Activated CD4-positive, alpha-beta T cell treated with anti-CD3 and anti-CD28 coated beads, Interleukin-2, amount 50 U/mL, for 1 hour (primary cell): ENCODE measurements at places on chromosomes 7 and 10.

GRCh38 chr10:128125416-128125943, 743 bp downstream of the MKI67 start:
- no peak for DNase-seq

DNA sequence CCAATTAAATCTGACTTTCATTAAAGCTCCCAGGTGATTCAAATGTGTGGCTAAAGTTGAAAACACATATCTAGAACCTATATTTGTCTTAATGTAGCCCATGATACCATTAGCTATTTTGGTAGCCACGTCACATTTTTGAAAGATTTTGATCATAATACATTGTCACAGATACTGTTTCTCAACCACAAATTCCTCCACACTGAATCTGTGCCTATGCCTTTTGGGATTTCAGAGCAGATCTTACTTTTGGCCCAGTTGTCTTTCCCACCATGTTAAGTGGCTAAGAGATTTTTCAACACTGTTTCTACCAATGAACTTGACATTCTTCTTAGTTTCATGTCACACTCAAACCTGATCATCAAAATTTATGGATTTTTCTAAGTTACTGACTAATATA, 47.4 kb downstream of the CH25H start:
- DNase-seq = no peak

DNA sequence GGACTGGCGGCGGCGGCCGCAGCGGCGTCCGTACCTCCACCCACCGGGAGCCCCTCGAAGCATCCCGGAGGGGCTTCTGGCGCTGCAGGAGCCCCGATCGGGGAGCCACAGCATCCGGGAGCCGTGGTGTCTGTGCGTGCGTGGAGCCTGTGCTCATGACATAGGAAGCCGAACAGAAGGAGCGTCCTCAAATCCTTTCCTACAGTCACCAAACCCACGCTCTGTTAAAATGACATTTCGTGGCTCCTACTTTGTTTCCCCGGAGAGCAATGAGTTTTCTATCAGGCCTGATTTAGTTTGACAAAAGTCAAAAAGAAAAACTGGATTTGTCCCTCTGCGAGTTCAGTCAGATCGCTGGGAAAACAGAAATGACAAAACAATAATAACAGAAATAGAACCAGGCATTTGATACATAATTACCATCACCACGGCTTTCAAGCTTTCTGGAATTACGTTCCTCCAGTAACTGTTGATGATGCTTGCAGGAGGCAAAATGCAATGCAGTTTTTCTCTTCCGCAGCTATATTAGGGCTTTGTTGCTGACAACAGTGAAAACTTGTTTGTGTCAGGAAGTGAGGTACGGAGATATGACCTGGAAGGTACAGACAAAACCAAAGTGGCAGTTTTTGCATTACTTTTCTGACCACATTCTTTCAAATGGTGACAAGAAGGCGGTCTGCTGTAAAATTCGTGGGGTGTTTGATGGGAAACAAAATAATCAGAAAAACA, 219.3 kb upstream of the MKLN1 start:
- no peak for DNase-seq

- no peak for DNase-seq
These were observed 88.4 kb upstream of the SMNDC1 start for GRCh38 chr10:110392868-110393740.

DNA sequence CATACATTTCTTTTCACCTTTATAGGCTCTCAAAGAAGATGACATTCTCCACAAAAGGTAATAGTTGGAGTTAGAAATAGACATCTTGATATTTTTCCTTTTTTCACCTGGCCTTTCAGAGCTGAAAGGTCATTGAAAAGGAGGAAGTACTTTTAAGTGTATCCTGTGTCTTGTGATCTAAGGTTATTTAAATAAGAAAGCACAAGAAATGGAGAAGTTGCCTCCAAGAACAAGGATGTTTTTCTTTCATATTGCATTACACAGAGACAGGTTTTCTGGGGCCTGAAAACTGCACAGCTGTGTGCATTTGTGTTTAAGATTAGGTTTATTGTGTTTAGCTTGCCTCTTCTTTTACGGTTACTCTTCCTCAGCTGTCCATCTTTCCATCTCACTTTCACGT, 103.4 kb upstream of the SEMA3D start:
- no peak for DNase-seq

DNA sequence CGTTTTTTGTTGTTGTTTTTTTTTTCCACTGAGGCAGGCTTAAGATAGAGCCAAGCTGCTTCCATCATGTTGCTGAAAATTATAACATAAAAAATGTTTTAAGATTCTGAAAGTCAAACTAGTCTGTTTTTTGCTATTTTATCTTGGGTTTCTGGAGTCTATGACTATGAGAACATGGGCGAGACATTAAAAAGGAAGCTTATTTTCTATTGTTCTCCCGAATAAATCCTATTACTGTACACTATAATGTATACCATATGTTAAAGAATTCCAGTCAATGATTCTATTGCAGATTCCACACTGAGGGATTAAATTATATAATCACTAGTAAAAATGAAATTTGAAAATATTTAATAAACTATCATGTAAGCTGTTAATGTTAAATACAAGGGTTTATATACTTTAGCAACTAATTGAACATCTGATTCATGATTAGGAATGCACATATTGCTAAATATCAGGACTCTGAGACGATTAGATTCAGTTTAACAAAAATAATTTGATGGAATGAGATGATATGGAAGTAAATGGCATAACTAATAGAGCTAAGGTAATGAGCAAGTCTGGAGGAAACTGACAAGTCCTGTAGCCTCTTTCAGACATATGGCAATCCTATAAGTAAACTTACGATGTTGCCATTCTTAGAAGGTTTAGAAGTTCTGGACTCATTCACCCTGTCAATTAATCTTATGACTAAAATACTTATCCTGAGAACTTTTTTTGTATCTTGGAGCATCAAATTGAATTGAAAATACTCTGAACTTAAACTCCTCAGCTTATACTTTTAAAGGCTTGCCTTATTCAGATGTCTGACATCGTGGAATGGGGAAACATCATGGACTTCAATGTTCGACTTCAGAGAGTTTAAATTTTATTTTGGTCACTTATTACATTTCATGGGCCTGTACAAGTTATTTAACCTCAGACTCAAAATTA, 294.8 kb upstream of the DGKB start:
- no peak for DNase-seq

DNA sequence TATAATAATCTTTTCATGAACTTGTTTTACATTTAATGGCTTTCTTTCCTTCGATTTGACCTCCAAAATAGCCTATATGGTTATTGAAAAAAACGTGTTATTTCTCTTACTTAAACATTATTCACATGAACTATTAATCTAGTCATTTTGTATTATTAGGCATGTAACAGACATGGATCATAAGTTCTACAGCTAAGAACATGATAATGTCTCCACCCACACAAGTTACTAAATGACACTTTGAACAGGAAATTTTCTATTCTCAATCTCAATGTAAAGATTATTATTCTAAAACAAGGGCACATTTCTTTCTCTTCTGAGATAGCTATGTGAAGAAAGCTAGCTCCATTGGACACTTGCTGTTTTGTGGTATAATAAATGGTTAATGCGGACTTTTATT, 10.0 kb downstream of the LAMB4 start:
- DNase-seq = no peak

DNA sequence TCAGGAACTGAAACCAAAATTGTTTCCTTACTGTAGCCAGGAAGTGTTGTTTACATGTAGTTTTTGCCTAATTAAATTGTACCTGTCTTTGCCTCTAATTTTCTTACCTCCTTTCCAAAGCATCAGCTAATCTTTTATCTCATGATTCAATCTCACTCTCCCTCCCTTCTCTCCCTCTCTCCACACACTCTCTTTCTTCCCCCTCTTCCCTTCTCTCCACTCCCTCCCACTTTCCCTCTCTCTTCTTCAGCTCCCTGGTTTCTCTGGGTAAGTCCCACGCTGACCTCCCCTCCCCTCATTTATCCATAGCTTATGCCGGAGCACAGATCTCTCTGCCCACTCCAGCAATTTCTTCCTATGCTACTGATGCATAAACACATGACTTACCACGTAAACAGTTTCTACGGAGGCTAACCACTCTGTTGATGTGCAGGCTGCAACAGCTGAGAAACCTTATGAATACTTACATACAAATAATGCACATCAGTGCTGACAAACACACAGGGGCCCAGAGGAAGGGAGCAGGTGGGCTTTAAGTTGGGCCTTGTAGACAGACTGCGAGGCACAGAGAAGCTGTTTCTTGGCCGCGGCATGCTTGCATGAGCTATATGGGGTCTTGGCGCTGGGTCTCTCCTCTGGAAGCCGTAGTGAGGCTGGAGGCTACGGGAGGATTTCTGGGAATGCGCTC, 174.4 kb upstream of the PLXNA4 start:
- no peak for DNase-seq

- no peak for DNase-seq
These were observed 43.8 kb downstream of the DENND2A start for GRCh38 chr7:140596519-140597427.

DNA sequence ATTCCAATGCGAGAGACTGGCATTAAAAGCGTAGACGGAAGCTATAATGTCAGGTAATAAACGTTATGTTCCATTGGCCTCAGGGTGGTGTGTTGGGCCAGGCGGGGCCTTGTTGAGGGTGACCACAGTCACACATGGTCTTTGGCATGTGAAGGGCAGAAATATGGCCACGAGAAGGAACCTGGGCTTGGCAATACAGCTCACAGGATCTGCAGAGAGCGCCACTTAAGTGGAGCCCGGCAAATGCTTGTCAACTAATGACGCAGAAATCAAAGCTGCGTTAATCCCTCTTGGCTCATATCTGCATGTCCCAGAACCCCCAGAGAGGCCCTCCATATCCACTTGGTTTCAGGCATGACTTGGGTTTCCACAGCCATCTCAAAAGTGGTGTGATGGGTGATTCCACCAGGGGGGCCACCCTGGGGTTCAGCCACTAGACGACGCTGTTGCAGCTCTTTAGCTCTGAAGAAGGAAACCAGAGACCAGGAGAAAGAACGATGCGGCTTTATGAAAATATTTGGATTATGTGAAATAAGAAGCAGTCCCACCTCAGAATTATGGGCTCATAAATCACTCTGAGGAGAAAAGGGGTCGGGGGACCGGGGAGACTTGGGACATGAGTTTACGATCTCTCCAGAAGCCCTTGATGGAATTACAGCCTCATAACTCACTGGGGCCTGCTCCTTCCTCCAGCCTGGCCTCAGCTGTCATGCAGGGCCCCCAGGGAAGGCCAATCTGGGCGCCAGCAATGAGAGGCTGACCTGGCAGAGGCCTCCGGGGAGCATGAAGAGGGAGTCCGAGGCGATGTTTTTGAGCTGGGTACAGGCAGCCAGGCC, 462.5 kb downstream of the PLXNA4 start:
- no peak for DNase-seq

GRCh38 chr7:29937132-29937531, 52.5 kb downstream of the SCRN1 start:
- DNase-seq = no peak

GRCh38 chr7:5396999-5397663, 26.5 kb downstream of the TNRC18 start:
- peak; percentile 90 for DNase-seq

GRCh38 chr7:144656965-144657517, 178.8 kb downstream of the TPK1 start:
- DNase-seq = no peak

- DNase-seq = no peak
These were observed 11.8 kb downstream of the OR9A2 start for GRCh38 chr7:143015084-143015483.

- no peak for DNase-seq
These were observed 495.8 kb downstream of the PARD3 start for GRCh38 chr10:34319197-34319846.

DNA sequence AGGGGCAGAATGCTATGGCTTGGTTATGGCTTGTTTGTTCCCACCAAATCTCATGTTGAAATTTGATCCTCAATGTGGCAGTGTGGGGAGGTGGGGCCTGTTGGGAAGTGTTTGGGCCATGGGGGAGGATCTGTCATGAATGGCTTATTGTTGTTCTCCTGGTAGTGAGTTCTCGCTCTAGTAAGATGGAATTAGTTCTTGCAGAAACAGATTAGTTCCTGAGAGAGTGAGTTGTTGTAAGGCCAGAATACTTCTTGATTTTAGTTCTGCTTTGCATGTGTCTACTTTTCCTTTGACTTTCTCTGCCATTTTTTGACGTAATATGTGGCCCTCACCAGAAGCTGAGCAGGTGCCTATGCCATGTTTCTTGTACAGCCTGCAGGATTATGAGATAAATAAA, 188.2 kb downstream of the KIF20B start:
- no peak for DNase-seq

DNA sequence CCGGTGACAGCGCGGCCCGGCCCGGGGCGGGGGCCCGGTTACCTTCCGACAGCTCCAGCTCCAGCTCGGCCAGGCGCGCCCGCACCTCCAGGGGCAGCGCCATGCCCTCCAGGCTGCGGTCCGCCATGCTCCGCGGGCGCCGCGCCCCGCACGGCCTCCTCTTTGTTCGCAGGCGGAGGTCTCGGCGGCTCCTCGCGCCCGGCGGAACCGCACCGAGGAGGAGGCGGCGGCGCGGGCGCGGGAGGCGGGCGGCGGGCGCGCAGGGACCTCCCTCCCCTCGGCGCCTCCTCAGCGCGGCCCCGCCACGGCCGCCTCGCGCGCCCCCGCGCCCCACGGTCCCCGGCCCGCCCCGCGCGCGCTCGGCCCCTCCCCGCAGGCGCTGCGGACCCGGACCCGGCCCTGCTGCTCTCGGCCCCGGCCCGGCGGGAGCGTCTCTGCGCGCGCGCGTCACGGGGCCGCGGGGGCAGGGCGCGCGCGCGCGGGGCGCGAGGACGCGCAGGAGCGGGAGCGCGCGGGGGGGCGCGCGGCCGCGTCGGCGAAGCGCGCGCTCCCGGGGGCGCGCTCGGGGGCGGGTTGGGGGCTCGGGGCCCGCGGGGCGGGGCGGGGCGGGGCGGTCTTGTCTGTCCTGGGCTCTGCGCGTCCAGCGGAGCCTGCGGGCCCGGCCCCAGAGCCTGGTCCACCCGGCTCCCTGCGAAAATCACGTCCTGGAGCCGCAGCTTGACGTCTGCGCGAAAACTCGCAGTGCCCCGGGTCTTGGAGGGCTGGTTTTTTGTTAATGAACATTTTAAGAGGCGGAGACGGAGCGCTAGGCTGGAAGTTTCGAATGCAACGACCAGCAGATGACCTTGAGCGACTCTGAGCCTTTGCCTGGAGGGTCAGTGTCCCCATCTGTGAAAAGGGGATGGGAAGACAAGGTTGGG, at the start of gene DIP2C:
Gene DIP2C, minus strand, starts transcription at position 217 of the 920 bp plus-strand sequence. Its CDS starts 90 bp downstream, at position 127.
- no peak for DNase-seq

DNA sequence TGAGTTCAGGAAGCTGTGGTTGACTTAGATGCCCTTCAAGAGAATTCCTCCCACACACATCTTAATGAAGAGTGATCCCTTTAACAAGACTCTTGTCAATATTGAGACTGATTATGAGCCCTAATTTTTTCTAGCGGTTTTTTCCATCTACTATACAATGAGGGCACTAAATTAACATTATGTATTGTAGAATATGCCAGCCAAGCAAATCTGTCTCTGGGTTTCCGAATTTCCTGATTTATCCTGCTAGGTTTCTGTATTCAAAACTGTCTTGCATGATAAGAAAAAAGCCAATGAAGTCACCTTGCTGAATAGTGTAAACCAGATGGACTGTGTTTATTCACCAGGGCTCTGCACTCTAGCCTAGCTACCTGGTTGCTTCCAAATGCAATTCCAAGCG, 224.2 kb upstream of the KMT2E start:
- no peak for DNase-seq

- no peak for DNase-seq
These were observed 13.2 kb upstream of the TRA2A start for GRCh38 chr7:23544913-23545354.
